ENCODE measurements at places on chromosomes 1 and 21.

DNA sequence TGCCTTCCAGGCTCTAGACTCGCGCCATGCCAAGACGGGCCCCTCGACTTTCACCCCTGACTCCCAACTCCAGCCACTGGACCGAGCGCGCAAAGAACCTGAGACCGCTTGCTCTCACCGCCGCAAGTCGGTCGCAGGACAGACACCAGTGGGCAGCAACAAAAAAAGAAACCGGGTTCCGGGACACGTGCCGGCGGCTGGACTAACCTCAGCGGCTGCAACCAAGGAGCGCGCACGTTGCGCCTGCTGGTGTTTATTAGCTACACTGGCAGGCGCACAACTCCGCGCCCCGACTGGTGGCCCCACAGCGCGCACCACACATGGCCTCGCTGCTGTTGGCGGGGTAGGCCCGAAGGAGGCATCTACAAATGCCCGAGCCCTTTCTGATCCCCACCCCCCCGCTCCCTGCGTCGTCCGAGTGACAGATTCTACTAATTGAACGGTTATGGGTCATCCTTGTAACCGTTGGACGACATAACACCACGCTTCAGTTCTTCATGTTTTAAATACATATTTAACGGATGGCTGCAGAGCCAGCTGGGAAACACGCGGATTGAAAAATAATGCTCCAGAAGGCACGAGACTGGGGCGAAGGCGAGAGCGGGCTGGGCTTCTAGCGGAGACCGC, 2.0 kb upstream of the OLIG2 start:
- DNase-seq: no peak

- no peak for DNase-seq
Measured at GRCh38 chr21:38925923-38926322, 120.2 kb downstream of the ETS2 start.

DNA sequence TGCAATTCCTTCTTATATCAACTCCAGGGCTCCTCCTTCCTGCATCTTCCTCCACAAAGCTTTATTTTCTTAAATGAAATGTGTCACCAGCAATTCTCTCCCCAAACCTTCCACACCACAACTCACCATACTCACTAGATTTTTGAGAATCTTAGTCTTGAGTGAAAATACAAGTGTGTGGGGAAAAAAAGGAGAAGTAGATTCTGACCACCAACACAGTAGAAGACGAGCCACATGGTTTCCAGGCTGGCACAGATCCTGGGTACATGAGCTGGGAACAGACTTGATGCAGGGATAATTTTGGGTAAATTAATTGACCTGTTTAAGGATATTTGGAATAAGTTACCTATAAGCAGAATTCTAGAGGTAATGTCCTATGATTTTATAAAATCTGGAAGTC, 72.8 kb upstream of the KCNJ15 start:
- no peak for DNase-seq

- DNase-seq: no peak
Measured at GRCh38 chr1:248860007-248860406, 1.1 kb upstream of the ZNF692 start.

DNA sequence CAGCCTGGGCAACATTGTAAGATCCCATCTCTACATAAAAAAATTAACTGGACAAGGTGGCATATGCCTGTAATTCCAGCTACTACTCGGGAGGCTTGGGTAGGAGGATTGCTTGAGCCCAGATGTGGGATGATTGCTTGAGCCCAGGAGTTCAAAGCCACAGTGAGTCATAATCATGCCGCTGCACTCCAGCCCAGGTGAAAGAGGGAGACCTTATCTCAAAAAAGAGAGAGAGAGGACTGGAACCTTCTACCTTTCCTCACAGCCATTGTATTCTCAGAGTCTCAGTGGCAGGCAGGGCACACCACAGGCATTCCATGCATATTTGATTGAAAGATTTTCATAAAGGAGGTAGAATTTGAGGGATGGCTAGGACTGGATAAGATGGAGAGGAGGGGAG, 78.4 kb downstream of the KIF14 start:
- DNase-seq: no peak

- DNase-seq: no peak
Measured at GRCh38 chr1:21865943-21866706, 54.1 kb downstream of the LDLRAD2 start.

GRCh38 chr1:10471411-10472219, 714 bp downstream of the DFFA start:
- peak; percentile 18 for DNase-seq

- DNase-seq: no peak
Measured at GRCh38 chr1:14742181-14742980, 143.9 kb downstream of the KAZN start.

- DNase-seq: no peak
Measured at GRCh38 chr1:42845866-42846256, 552 bp upstream of the ZNF691 start.

DNA sequence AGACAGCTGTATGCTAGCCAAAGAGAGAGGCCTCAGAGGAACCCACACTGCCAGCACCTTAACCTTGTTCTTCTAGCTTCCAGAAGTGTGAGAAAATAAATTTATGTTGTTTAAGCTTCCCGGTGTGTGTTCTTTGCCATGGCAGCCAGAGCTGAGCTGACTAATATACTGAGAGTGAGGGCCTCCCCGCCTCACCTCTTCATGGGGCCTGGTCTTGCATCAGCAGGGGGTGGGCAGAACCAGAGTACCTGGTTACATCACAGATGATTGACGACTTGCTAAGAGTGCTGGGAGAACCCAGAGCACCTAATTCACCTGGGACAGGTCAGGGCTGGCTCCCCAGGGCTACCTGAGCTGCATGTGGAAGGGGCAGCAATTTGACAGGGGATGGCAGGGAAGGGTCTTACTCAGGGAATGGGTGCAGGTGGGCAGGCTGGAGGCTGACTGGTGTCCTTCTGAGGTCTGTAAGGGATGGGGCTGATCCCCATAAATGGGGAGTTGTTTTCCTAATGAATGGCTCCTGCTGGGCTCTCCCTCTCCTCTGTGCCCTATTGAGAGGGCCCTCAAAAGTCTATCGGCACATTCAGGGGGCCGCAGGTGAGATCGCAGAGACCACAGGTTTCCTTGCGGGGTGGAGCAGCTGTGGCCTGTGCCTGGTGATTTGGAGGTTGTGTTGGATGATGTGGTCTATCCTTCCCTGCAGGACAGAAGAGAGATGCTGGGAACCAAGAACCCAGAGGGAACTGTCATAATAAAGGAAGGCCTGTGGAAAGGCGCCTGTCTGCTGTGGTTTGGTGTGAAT, 60.6 kb upstream of the ETV3 start:
- no peak for DNase-seq

GRCh38 chr21:18622383-18622782, 218.8 kb upstream of the TMPRSS15 start:
- no peak for DNase-seq

DNA sequence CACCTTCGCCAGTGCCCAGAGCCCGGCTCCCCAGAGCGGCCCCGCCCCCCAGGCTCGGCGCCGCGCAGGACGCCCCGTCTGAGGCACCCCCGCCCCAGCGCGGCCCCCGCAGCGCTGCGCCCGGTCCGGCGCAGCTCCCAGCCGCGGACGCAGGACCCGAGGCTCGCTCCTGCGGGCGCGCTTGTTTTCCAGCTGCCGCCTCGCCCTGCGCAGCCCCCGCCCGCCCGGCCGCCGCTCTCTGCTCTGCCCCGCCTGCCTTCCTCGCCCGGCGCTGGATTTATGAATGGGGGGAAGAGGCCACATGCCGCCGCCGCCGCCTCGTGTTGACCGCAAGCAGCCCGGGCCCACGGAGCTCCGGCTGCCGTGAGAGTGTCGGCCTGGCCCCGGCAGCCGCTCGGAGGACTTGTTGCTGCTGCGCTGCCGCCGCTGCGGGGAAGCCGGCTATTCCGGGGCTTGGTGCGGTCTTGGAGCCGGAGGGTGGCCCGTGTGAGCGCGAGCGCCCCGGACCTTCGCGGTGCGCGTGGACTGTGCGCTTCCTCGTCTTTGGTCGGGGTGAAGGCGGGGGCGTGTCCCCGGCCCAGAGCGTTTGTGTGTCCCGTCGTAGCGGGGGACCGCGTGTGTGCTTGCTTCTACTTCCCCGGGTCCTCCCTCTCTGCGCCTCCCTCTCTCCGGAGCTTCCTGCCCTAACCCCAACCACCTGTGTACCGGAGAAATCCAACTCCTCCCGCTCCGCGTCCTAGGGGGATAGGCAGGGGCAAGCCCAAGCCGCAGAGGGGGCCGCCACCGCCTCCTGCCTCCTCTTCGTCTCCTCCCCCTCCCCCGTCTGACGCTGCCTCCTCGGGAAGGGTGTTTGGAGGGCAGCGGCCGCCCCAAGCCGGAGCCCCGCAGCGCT, 736 bp downstream of the KCNC4 start:
- DNase-seq: peak; percentile 25

GRCh38 chr1:54009406-54009805, 8.6 kb downstream of the LDLRAD1 start:
- no peak for DNase-seq

DNA sequence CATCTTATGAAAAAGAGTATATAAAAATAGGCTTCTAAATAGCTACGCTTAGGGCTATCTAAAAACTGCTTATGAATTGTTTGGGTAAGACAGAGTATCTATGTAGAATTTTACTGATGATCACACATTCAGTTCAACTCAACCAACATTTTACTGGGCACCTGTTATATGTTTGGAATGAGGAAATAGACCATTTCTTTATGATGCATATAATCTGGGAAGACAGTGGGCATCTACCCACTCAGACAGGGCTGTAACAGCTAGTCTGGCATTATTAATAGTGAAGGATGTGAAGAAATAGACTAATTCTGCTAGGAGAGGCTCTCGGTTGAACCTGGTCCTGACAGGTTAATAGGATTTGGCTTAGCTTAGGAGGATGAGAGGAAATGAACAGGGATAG, 56.9 kb downstream of the TIAM1 start:
- no peak for DNase-seq

DNA sequence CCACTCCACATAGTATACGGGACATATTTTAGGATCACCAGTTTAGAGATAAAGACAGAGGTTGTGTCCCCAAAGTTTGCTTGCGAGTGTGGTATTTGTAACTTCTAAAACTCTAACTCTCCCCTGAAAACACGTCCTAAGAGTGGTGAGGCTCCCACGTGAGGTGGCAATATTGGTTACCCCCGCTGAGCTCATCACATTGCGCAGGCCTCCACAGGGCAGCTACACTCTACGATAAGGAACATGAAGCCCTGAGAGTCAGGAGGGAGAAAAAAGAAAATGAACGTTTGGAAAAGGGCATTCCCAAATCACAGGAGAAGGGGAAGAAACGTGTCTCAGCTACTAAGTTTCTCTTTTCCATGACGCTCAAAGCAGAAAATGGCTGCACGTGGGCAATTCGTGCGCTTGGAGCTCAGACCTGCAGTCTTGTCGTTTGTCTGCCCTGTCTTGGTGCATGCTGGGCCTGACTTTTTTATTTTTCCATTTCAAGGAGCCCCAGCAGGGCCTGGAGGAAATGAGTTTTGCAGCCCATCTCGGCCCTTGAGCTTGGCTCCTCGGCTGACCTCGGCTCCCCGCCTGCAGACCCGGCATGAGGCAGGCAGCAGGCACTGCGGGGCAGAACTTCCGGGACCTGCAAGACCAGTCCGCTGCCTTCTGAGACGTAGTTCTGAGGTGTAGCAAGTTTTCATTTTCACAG, 25.7 kb downstream of the ERG start:
- no peak for DNase-seq

- no peak for DNase-seq
Measured at GRCh38 chr1:228285661-228286504, 78.0 kb downstream of the OBSCN start.

GRCh38 chr1:235679005-235679404, 29.4 kb upstream of the GNG4 start:
- DNase-seq: no peak

DNA sequence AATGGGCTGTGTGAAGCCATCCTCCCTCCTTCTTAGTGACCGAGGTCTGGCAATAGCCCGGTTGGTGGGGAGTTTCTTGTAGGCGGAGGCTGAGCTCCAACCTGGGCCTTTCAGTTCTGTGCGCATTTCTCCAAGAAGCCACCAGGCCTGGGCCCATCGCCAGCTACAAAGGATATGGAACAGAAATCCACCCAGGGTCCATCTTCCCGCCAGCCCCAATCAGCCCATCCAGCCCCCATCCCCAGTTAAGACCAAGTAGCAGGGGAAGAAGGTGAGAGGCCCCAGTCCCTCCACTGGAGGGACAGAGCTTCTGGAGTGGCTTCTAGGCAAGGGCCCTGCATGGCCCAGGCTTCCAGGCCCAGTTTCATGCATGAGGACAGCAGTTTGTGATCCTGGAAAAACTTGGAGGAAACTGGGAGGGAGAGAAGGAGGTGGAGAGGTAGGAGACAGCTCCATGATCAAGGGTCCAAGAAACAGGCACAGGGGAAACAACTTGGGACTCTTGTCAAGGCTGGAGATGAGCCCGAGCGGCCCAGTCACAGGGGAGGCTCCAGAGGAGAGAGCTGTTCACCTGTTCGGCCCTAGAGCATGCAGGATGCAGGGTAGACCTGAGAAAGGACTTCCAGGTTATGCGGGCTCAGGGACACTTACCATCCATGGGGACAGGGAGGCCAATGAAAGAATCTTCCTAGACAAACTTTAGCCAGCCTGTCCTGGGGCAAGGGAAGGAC, 261.2 kb downstream of the PTPRU start:
- DNase-seq: no peak

- no peak for DNase-seq
Measured at GRCh38 chr1:76770979-76771378, 96.3 kb upstream of the ST6GALNAC5 start.

DNA sequence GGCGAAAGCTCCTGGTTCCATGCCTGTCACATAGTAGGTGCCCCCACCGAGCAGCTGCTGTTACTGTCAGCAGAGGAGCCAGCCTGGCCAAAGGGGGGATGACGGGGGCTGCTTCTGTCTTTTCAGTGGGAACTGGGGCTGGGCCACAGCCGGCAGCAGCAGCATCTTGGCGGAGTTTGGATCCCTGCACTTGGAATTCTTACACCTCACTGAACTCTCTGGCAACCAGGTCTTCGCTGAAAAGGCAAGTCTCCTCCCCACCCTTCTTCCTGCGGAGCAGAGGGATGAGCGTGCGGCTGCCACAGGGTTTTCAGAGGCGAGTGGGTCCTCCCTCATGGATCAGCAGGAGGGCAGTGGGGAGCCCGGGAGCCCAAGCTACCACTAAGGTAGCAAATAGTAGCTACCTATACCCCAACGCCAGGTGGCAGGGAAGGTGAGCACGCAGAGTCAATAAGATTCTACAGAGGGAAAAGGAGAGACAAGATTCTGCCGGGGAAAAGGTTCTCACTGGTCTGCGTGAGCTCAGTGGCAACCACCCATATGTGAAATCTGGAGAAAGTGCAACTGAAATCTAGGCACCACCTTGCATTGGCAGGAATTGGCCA, 41.4 kb upstream of the SELENON start:
- DNase-seq: no peak

DNA sequence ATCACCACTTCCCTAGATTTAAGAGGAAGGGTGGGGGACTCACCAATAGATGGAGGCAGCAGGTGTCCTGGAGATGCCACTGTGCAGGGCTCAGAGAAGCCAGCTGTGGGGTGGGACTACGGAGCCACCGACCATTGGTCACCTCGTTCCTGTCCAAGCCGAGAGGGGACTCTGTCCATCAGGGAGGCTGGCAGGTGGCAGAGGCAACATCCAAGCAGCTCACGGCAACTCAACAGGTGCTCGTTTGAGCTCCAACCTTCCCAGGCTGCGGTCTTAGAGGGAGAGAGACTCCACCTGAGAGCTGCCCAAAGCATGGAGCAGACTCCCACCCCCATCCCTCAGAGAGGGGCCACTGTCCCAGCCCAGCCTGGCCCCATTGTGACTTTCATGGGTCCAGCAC, 71.4 kb downstream of the IGSF21 start:
- DNase-seq: no peak
